ENCODE measurements at places on chromosomes 11 and 22.
A peak's percentile ranks its signal among the peaks of the same experiment; 100 is the strongest.

GRCh38 chr11:23569547-23569946 is 709.3 kb upstream of the CCDC179 start:
- H3K27me3 ChIP-seq, result no peaks in the 10 kb centered on the region
- H3K4me1 ChIP-seq, result no peaks in the 10 kb centered on the region
- DNase-seq, result no peak
- no peak overlapping the region for H3K27ac ChIP-seq
- no peak overlapping the region for H3K4me3 ChIP-seq

DNA sequence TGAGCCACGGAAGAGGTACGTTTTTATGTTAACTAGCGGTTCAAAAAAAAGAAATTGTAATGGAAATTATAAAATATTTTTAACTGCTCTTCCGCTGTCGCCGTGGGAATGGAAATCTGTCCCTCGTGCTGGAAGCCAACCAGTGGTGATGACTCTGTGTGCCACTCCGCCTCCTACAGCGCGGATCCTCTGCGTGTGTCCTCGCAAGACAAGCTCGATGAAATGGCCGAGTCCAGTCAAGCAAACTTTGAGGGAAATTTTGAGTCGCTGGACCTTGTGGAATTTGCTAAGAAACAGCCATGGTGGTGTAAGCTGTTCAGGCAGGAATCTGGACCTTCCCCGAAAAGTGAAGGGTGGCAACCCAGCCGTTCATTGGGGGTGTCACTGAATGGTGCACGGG is 2.9 kb upstream of the CBX7 start:
- H3K27me3 ChIP-seq, result no peaks in the 10 kb centered on the region
- H3K4me1 ChIP-seq, result no peaks in the 10 kb centered on the region
- no peak for DNase-seq
- H3K27ac ChIP-seq, result no peak overlapping the region

DNA sequence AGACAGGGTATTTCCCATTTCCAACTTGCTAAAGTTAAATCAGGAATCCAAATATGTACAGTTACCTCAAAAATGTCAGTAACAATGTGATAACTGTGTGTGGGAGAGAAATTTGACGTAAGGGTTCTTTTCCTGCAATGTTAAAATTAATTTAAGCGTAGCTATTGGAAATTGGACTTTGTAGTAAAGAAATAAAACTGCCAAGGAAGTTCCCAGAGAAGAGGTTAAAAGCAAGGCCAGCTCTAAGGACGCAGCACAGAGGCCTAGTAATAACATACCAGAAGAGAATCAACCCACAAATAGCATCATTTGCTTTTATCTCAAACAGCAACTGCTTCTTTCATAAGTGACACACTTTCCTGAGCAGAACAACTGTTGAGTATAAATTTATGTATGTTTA is 36.8 kb upstream of the GRIA4 start:
- no peak overlapping the region for H3K27ac ChIP-seq
- no peaks in the 10 kb centered on the region for H3K36me3 ChIP-seq
- H3K27me3 ChIP-seq, result no peaks in the 10 kb centered on the region
- H3K4me3 ChIP-seq, result no peak overlapping the region
- H3K4me1 ChIP-seq, result no peaks in the 10 kb centered on the region

DNA sequence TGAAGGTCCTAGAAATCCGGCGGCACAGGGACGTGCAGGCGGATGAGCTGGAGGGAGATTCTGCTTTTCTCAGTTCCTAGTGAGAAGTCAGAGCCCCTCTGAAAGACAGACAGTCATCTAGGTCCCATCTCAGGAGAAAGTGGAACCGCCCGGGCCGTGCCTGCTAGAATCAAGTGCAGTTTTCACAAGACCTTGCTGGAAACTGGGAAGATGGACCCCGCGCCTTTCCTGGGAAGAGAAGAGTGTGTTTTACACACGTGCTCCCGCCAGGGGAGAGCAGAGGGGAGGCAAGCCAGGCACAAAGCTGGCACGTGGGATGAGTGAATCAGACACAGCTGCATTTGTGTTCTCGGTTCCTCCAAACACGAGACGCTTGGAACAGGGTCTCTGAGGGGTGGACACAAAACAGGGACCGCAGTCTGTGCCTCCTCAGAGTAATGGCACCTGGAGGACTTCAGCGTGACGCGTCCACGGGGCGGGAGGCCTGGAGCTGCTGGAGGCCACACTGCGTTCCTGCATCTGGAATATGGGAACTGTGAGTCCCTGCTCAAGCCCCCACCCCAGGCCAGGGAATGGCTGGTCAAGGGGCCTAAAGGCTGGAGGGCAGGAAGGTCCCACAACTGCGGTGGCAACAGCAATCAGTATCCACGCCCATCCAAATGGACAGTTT is 218.3 kb downstream of the BRD1 start:
- DNase-seq, result no peak
- H3K27me3 ChIP-seq, result no peaks in the 10 kb centered on the region
- H3K4me1 ChIP-seq, result no peaks in the 10 kb centered on the region
- H3K4me3 ChIP-seq, result no peak overlapping the region
- no peaks in the 10 kb centered on the region for H3K36me3 ChIP-seq

DNA sequence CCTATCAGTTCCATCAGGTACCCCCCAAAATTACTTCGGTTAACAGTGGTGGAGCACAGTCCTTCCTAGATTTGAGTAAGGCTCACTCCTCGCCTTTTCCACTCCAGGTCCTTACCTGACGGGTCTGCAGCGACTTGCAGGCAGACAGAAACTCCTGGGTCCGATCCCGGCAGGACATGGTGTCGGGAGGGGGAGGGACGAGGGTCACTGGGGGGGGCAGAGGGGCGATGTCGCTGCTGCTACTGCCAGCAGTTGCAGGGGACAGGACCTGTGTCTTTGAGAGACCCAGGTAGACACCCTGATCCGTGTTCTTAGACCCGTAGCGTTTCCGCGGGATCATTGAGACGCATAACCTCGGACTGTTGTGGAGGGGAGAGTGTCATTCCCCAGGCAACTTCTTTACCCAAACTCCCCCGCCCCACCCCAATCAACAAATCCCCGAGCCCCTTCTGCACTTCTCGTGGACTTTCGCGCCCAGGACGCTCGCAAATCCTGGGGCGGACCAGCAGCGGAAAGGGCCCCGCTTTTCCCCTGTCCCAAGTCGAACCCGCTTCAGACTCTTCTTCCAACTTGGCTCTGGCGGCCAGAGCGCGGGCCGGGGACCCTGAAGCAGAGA is 839 bp downstream of the STX5 start:
- H3K27ac ChIP-seq, result no peak overlapping the region
- H3K36me3 ChIP-seq, result peaks cover 20% of the 10 kb centered on the region
- no peak for DNase-seq
- peak overlapping the region; percentile 92 for H3K4me3 ChIP-seq
- H3K27me3 ChIP-seq, result no peaks in the 10 kb centered on the region

GRCh38 chr22:31346255-31346732 is at the start of gene PATZ1:
Gene PATZ1, minus strand, starts transcription at chr22:31346346. Its CDS starts 744 bp downstream, at chr22:31345602.
- no peaks in the 10 kb centered on the region for H3K27me3 ChIP-seq
- H3K36me3 ChIP-seq, result peaks cover 7% of the 10 kb centered on the region
- DNase-seq, result no peak
- H3K4me1 ChIP-seq, result peaks cover 15% of the 10 kb centered on the region
- H3K4me3 ChIP-seq, result peak within 1 kb of the TSS; percentile 83

GRCh38 chr11:69243496-69244200 is 50.3 kb upstream of the MYEOV start:
- H3K4me1 ChIP-seq, result no peaks in the 10 kb centered on the region
- H3K27me3 ChIP-seq, result no peaks in the 10 kb centered on the region
- no peak overlapping the region for H3K27ac ChIP-seq

- DNase-seq, result no peak
- H3K27me3 ChIP-seq, result no peaks in the 10 kb centered on the region
- no peak overlapping the region for H3K4me3 ChIP-seq
- H3K4me1 ChIP-seq, result no peaks in the 10 kb centered on the region
- H3K36me3 ChIP-seq, result no peaks in the 10 kb centered on the region
- no peak overlapping the region for H3K27ac ChIP-seq
Measured at GRCh38 chr11:70854901-70855556, 397.3 kb downstream of the SHANK2 start.

DNA sequence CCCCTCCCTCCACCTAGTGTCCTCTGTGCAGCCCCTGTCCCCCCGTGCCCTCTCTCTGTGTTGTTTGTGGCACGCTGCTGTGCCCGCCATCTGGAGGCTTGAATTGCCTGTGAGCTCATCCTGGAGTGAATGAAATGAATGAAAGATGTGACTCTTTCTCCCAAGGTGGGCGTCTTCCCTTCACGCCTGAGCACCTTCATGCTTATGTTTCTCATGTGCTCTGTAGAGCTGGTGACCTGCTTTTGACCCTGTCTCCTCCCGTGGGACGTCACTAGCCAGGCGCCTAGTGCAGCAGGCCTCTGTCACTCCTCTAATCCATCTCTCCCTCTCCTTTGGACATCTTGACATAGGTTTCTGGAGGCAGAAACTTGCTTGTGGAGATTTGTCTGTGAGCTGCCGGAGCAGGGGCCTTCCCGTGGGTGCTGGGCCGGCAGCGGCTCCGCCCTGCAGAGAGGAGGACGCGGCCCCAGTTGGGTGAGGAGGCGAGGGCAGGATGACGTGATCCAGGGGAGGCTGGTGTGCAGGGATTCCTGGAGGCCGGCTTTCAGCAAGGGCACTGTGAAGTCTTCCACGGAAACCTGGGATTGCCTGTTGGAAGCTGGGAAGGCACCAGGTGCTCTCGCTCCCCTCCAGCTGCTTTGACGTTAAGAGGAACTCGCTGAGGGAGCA is 40.6 kb downstream of the MUC6 start:
- H3K27ac ChIP-seq, result no peak overlapping the region
- DNase-seq, result no peak
- H3K27me3 ChIP-seq, result no peaks in the 10 kb centered on the region
- peaks cover 34% of the 10 kb centered on the region for H3K36me3 ChIP-seq
- H3K4me1 ChIP-seq, result no peaks in the 10 kb centered on the region
- H3K4me3 ChIP-seq, result no peak overlapping the region

DNA sequence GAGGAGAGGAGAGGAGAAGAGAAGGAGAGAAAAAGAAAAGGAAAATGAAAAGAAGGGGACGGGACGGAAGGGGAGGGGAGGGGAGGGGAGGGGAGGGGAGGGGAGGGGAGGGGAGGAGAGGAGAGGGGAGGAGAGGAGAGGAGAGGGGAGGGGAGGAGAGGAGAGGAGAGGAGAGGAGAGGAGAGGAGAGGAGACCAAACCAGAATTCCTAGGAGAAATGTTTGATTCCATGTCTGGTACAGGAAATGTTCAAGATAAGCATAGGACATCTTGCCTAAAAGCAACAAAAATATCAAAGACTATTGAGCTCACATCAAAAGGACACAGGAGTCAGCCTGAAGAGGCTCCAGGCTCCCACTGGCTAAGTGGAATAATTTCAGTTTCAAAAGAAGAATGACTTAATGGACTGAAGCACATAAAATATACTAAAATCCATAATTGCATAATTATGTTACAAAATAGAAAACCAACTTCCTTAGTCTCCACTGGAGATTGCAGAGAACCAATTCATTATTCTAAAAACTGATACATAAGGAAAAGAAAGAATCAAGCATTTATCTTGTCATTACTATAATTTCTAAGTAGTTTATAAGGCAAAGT is 101.1 kb upstream of the APOA1 start:
- no peaks in the 10 kb centered on the region for H3K36me3 ChIP-seq
- H3K27ac ChIP-seq, result no peak overlapping the region
- no peak for DNase-seq
- no peaks in the 10 kb centered on the region for H3K4me1 ChIP-seq

GRCh38 chr11:122273476-122274191 is 157.6 kb upstream of the BLID start:
- no peaks in the 10 kb centered on the region for H3K27me3 ChIP-seq
- no peaks in the 10 kb centered on the region for H3K4me1 ChIP-seq
- H3K36me3 ChIP-seq, result no peaks in the 10 kb centered on the region
- H3K27ac ChIP-seq, result no peak overlapping the region

DNA sequence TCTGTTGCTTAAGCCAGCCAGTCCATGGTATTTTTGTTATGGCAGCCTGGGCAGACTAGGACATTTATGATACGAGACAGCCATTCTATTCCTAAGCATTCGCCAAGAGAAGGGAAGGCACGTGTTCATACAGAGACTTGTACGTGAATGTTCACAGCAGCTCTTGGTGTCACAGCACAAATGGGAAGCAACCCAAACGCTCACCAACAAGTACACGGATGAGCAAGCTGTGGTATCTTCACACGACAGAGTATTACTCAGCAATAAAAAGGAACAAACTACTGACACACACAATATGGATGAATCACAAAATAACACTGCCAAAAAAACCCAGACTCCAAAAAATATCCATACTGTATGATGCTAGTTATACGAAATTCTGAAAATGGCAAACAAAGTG is 85.1 kb downstream of the PHF21B start:
- no peak for DNase-seq
- no peaks in the 10 kb centered on the region for H3K27me3 ChIP-seq
- no peaks in the 10 kb centered on the region for H3K4me1 ChIP-seq
- no peak overlapping the region for H3K27ac ChIP-seq
- no peak overlapping the region for H3K4me3 ChIP-seq

DNA sequence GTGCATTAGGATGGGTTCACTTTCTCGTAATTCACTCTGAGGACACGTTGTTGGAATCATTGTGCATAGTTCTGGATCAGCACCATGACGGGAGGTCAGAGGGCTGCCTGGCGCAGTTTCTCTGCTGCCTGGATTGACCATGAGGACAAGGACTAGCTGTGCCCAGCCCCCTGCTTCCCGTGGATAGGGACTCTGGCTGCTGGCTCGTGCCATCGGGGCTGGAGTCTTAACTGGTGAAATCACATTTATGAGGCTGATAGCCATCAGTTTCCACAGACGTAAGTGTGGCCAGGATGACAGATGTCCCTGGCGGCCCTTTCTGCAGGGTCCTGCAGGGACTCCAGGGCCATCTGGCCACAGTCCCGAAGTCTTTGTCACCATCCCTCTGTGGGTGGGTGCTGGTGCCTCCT is 24.1 kb upstream of the GRAMD4 start:
- H3K4me1 ChIP-seq, result no peaks in the 10 kb centered on the region
- no peak for DNase-seq
- no peak overlapping the region for H3K27ac ChIP-seq
- H3K27me3 ChIP-seq, result no peaks in the 10 kb centered on the region

DNA sequence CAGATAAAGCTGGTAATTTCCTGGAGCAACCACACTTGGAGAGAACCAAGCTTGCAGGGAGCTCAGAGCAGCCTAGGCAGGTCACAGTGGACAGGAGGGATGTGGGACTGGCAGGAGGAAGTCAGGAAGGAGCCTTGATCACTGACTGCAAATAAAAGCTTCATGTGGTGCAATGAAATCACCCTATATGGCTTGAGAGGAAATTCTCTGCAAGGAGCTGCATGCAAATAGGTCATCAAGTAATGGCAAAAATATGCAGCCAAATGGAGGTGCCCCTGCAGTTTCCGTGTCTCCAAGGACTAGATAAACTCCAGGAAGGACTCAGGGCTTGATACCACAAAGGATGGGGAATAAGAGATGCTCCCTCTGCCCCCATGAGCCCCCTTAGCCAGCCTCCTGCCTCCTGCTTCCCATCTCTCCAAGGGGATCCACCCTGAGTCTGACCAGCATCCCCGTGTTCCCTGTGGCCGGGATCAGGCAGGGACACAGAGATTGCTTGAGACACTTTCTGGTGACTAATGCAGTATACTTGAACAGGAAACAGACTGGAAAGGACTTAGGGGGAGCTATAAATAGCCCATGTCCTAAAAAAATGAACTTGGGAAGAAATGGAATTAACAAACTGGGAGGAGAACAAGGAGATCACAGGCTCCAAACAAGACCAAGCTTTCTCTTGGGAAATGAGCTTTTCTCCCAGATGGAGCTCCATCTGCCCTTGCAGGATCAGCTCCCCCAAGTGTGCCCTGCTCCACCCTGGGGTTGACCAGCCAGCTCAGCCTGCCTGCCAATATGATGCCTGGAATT is 23.9 kb upstream of the MICAL2 start:
- H3K4me1 ChIP-seq, result no peaks in the 10 kb centered on the region
- H3K4me3 ChIP-seq, result no peak overlapping the region
- H3K36me3 ChIP-seq, result no peaks in the 10 kb centered on the region
- H3K27me3 ChIP-seq, result no peaks in the 10 kb centered on the region
- H3K27ac ChIP-seq, result no peak overlapping the region

Data from iPS DF 6.9 (cell line).